Body of pancreas (tissue), 4 donors: ENCODE measurements at places on chromosomes 7 and 10. TPM values are rescaled to one million over a fixed set of nuclear protein-coding genes. Genes with fewer than 3 reads are reported as not detected.

Gene GFRA1
- total RNA-seq = 6.9 TPM

Gene ZEB1
- total RNA-seq = 21.0 TPM

Gene MNX1
- total RNA-seq = 14.3 TPM

Gene STK32C
- total RNA-seq = 0.78 TPM

Gene LOXL4
- total RNA-seq = 8.9 TPM

Gene WDR86
- total RNA-seq = 11.2 TPM

Gene CYP26C1
- total RNA-seq = 0.52 TPM

Gene KAZALD1
- total RNA-seq = 1.6 TPM

Gene FKBP9
- total RNA-seq = 70.8 TPM
